ENCODE measurements at places on chromosomes 13 and 19. TPM values are rescaled to one million over a fixed set of nuclear protein-coding genes. Genes with fewer than 3 reads are reported as not detected.

GRCh38 chr19:30009013-30009412 is 67.0 kb downstream of the URI1 start:
- no peak for DNase-seq

DNA sequence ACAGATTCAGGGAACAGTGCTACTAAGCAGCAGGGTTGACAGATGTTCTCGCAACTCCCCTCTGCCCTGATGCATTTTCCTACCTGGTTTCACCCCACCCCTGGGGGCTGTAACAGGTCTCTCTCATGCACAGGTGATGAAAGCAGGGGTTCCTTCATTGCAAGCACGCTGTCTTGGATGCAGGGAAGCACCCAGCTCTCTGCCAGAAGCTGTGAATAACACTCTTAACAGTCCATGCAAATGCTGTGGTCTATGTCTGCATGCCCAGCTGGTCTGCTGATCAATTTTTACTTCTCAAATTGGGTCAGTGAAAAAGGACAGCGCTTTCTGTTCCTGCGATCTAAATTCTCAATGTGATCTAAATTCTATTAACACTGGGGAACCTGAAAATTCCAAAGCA is 246.3 kb upstream of the TSHZ3 start:
- no peak for DNase-seq

DNA sequence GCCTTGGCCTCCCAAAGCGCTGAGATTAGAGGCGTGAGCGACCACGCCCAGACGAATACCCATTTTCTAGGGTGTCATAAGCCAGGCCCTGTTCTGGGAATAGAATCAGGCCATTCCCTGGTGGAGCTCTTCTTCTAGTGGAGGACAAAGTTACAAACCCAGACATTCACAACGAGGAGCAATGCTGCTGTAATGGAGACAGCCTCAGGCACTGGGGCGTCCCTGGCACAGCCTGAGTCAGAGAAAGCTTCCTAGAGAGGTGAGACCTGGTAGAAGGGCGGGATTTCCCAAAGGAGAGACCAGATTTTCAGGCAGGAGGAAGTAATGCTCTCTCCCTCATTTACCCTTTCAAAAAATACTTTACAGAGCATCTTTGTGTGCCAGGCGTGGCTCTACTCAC is 12.7 kb downstream of the PRKCG start:
- DNase-seq: no peak

DNA sequence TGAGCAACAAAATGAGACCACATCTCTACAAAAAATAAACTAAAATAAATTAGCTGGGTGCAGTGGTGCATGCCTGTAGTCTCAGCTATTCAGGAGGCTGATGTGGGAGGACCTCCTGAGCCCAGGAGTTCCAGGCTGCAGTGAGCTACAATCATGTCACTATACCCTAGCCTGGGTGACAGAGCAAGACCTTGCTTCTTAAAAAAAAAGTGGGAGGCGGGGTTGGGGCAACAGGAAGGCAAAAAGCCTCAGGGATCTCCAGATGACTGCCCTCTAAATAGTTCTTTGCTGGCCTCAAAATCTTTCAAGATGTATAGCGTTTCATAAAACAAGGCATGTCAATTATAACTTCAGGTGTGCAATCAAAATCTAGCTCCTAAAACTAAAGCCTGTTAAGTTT is 18.5 kb downstream of the CEACAM8 start:
- no peak for DNase-seq

GRCh38 chr13:78022164-78022877 is 103.7 kb upstream of the EDNRB start:
- DNase-seq: peak; percentile 43

GRCh38 chr19:41299046-41299754 is 10.8 kb upstream of the CCDC97 start:
- no peak for DNase-seq

DNA sequence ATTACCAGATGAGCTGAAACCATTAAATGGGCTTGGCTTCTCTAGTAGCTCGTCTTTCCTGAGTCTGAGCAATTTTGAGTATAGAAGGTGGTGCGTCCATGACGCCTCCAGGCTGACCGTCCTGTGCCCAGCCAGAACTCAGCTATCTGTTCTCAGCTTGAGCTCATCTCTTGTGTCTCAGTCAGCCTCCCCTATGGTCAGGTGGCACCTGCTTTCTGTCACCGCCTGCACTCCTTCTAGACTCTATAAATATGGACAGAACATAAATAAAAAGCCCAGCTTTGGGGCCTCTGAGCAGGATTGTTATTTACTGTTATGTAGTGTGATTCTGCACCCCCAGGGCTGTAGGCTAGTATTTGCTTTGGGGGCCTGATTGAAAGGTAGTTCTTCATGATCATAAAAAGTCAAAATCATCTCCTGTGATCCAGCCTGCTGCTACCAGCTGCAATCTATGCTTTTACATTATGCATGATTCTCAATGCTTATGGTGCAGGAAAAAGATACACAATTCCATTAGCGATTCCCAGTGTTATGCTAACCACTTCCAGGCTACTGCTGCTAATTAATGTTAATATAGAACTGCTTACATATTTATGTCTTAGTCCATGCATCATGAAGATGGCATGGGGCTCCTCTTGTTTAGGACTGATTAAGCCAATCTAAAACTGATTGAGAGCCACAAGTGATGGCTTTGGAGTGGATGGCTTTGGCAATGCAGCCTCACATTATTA is 72.5 kb upstream of the TMTC4 start:
- no peak for DNase-seq

DNA sequence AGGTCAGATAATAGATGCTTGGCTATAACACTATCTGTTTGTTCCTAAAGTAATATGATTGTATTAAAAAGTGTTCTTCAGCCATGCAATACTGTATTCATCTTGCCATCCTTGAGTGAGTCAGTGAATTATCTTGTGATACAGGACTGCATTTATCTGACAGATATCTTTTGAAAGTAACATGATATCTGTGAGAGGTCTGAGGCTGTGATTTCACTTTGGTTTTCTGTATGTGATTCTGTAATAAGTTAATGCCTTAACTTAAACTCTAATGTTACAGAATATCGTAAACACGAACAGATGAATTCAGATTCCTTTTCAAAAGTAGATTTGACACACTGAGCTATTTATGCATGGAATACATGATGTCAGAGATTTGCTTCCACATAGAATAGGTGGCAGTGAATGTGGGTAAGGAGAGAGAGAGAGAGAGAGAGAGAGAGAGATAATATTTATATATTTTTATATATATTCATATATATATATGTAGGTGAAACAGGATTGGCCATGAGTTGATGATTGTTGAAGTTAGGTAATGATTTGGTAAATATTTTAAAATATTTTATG is 97.9 kb upstream of the RNF113B start:
- no peak for DNase-seq

- no peak for DNase-seq
Measured at GRCh38 chr13:112926993-112927392, 42.0 kb upstream of the MCF2L start.

DNA sequence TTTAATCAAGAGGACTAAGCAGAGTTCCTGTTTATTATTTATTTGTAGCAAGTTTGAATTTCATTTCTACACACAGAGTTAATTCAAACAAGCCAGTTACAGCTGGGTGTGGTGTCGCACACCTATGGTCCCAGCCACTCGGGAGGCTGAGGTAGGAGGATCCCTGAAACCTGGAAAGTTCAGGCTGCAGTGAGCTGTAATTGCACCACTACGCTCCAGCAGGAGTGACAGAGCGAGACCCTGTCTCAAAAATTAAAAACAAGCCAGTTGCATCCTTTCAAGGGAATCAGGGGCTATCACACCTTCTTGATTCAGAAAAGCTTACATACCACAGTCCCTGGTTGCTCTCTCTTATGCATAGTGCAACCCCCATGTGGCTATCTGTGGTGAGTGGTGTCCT is 19.8 kb downstream of the ZNF586 start:
- no peak for DNase-seq

- DNase-seq: no peak
Measured at GRCh38 chr13:32408296-32409000, 19.5 kb downstream of the N4BP2L1 start.

DNA sequence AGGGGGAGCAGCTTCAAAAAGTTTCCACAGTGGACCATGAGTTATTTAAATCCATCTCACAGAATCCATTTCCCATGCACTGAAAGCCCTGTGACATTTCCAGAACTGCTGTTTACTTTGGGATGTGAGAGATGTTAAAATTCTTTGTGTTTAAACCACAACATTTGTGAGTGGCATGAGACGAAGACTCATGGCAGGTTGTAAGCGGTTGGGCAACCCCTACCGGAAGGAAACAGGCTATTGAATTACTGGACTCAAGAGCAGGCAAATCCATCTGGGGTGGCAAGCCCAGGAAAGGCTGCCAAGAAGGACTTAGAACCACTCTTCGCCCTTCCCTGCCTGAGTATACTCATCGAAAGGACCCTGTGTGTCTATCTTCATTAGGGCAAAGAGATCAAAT is 22.3 kb upstream of the CLDN10 start:
- DNase-seq: peak; percentile 90

DNA sequence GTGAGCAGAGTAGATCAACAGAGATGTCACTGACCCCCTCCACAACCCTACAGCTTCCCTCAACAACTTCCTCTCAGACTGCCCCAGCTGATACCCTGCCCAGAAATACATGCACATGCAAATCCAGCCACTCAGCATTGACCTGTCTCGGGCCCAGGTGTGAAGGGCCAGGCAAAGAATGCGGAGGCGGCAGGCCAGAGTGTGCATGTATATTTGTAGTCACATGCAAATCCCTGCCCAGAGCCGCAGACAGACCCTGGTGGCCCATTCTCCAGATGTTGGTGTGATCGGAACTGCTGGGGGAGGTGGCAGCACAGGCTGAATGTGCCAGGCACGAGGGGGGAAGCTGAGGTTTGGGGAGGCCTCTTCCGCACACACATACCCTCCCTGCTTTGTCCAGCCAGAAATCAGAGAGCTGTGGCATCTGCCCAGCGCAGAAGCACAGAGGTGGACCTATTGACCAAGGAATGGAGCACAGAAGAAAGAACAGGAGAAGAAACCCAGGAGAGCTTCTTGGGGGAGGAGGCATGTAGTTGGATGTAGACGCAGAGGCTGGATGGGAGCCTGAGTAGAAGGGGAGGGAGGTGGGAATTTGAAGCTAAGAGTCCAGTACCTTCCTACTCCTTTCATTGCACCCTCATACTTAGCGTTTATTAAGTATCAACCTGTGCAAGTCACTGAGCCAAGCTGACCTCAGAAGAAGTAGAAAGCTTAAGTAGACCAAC is 14.4 kb downstream of the MEF2B start:
- DNase-seq: no peak

DNA sequence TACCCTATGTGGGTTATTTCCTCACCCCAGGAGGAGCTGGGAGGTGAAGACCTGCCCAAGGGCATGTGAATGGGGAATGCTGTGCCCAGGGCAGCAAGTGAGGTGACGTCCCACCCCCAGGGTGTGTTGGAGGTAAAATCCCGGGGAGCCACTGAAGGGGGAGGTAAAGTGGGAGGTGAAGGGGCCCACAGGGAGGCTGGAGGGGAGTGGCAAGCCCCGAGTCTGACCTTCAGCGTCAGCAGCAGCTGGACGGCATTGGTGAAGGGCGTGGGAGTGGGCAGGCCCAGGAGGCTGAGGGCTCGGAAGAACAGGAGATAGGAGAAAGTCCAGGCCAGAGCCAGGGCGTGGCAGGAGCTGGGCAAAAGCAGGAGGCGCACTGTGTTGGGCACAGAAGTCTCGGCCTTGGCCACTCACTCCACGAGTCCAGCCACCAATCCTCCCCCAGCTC is 2.4 kb downstream of the MBOAT7 start:
- no peak for DNase-seq

Gene ZNF235
- 1.8 TPM for total RNA-seq

Gene PRDX2
- 6.7 TPM for total RNA-seq

Gene SCGB2B2
- total RNA-seq: not detected

Gene QPCTL
- 5.4 TPM for total RNA-seq

Gene OR4F17
- total RNA-seq: not detected

Gene SIGLEC8
- total RNA-seq: not detected

Gene CGB3
- total RNA-seq: not detected

Gene GPR12
- not detected for total RNA-seq

Gene NLRP7
- not detected for total RNA-seq

All from H4 (cell line).